Activated CD8-positive, alpha-beta memory T cell treated with anti-CD3 and anti-CD28 coated beads for 48 hours (primary cell): ENCODE measurements at places on chromosomes 1 and 21.

- no peak for DNase-seq
Measured at GRCh38 chr1:47712596-47713299, 274.9 kb downstream of the FOXD2 start.

DNA sequence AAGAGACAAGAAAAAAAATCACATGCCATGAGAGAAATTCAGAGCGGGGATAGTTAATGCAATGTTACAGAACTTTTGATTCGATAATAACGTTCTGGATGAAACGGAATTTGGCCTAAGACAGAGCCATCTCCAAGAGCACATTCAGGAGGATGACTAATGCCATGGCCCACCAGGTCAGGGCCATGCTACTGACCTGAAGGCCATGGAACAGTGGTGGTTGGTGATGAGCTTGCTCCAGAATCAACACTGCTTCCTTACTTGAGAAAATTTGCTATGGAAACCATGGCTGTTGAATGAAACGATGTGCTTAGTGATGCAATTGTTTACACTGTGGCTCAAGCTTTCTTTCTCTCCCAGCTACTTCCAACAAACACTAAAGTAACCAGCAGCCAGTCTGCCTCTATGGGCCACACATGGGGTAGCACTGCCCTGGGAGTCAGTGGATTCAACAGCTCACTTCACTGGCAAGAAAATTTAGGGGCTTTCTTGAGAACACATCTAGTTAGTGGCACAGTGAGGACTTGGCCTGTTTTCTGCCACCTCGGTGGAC is 299.1 kb downstream of the PCP4 start:
- DNase-seq = no peak

GRCh38 chr1:196295766-196296165 is 312.5 kb downstream of the KCNT2 start:
- DNase-seq = no peak

- DNase-seq = no peak
Measured at GRCh38 chr1:93695411-93696005, 13.9 kb upstream of the BCAR3 start.

DNA sequence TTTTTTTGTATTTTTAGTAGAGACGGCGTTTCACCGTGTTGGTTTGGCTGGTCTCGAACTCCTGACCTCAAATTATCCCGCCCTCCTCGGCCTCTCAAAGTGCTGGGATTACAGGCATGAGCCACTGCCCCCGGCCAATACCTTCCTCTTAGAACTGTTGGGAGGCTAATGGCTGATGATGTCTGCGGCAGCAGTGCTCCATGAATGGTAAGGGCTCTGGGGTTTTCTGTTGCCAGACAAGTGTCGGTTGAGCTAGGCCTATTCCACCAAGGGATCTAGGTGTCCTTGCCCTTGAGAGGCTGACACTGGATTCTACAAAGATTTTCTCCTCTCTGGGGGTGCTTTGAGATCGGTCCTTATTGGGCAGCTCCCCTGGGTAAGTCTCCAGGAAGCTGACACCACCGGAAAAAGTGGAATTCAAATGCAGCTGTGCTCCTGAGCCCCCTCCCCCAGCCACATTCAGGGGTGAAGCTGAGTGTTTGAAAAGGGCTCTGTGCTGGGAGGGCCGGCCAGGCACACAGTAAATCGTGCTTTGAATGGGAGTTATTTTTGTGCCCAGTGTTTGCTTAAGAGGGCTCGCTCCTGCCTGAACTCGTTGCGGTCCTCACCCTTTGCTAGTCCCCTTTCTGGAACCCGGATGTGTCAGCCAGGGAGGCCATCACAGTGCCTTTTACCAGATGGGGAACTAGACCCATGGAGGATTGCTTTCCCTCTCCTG is 5.2 kb downstream of the SOX13 start:
- DNase-seq = no peak

GRCh38 chr1:84598846-84599741 is 24.9 kb upstream of the CTBS start:
- no peak for DNase-seq

DNA sequence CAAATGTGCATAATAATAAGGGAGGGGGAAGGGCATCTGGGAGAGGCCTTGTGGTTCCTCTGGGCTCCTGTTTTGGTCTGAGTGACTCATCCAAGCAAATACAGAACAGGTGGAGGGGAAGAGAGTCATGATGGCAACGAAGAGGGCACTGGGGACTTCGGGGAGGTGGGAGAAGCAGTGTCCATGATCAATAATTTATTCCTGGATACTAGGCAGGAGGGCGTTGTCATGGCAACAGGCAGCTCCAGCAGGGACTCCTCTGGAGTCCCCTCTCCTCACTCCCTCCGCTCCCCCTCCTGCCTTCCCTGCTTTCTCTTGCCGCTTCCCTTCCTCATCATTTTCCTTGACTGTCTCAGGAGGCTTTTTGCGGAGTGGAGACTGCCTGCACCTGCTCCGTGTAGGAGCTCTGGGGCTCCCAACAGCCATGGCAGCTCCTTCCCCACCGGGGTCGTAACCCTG is 12.3 kb upstream of the NFASC start:
- DNase-seq = no peak

DNA sequence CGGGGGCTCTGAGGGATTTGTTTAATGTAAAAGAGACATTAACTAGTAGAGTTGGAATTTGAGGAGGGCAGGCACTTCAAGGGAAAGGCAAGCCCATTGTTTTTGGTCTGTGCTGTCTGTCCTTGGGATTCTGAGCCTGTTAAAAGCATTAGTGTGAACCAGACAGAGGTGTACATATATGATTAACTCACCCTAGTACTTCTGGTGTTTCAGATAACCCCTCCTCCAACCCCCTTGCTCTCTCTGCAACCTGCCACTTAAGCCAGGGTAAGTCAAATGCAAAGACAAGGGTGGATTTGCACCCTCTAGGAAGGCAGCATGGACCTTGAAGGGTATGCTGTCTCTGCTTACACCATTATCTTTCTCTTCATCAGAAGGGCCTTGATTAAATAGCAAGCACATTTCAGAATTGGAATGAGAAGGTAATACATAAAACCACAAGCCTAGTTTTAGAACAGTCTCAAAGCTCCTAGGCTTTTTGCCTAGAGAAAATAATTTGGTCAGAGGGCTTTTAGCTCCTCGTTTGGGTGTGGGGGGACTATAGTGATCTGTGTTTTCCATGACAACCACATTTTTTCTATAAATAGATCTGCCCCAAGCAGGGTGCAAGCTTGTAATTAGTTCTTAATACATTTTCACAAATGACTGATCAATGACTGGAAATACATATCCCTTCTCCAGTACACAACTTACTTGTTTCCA is 120.7 kb upstream of the SGIP1 start:
- no peak for DNase-seq

DNA sequence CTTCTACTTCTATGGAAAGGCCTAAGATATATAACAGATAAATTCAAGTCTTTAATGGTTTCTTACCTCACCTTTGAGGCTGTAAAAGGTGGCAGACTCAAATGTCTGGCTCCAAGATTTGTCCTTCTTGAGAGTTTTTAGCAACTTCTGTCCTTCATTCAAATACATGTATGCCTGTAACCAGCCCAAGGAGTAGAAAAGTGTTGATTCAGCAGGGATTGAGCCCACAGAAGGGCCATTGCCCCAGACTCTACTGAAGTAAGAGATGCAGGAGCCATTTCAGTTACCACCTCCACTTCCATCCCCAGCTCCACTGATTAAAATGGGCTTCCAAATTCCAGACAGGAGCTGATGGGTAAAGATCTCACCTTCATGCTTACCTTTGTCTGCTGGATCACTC is 80.0 kb downstream of the ADCY10 start:
- no peak for DNase-seq

DNA sequence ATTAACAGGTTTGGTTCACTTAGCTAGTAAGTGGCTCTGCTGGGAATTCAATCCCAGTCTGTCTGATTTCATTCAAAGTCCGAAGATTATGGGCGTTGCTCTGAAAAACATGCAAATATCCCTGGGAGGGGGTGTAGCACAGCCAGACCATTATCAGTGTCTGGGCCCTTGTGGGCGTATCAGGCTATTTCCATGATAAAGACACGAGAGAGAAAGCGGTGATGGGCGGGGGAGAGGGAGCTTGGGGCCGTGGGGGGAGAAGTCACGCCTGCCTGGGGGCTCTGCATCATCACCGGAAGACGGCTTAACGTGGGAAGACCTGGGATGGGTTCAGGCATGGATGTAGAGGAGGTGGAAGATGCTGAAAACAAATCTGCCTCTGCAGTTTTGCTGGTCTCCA is 25.8 kb downstream of the IL6R start:
- no peak for DNase-seq

- DNase-seq = no peak
Measured at GRCh38 chr1:243732637-243733036, 117.4 kb downstream of the AKT3 start.

DNA sequence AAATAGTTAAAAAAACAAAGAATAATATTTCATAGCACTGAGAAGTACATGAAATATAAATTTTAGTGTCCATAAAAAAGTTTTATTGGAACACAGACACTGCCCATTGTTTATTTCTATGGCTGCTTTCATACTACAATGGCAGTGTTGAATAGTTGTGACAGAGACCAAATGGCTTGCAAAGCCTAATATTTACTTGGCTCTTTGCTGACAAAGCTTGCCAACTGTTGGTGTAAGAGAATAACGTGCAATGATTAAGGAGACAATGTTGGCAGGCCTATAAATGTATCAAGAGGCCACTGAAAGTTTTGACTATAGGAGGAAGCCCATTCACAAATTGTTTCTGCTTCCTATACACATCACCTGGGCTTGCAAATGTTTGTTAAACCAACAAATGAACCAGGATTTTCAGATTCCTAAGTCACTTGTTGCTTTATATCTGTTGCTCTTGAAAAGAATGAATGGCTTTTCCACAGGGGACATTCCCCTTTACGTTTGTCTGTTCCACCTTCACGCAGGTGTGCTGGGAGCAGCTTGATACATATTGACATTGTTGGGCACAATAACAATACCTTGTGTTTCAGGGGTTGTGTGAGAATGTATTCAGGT is 5.5 kb upstream of the ST6GALNAC3 start:
- DNase-seq = no peak

DNA sequence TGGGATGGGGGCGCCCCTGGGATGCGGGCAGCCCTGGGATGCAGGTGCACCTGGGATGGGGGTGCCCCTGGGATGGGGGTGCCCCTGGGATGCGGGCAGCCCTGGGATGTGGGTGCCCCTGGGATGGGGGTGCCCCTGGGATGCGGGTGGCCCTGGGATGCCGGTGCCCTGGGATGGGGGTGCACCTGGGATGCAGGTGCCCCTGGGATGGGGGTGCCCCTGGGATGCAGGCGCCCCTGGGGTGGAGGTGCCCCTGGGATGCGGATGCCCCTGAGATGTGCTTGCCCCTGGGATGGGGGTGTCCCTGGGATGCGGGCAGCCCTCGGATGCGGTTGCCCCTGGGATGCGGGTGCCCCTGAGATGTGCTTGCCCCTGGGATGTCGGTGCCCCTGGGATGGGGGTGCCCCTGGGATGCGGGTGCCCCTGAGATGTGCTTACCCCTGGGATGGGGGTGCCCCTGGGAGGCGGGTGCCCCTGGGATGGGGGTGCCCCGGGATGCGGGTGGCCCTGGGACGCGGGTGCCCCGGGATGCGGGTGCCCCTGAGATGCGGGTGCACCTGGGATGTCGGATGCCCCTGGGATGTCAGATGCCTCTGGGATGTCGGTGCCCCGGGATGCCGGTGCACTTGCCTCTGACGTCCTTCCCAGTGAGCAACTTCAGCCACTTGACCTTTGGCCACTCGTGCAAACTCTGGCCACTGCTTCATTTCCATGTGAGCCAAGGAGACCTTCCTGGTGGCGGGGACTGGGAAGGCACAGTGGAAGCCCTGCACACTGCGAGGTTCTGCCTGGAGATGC is 37.3 kb upstream of the SLC19A1 start:
- no peak for DNase-seq

DNA sequence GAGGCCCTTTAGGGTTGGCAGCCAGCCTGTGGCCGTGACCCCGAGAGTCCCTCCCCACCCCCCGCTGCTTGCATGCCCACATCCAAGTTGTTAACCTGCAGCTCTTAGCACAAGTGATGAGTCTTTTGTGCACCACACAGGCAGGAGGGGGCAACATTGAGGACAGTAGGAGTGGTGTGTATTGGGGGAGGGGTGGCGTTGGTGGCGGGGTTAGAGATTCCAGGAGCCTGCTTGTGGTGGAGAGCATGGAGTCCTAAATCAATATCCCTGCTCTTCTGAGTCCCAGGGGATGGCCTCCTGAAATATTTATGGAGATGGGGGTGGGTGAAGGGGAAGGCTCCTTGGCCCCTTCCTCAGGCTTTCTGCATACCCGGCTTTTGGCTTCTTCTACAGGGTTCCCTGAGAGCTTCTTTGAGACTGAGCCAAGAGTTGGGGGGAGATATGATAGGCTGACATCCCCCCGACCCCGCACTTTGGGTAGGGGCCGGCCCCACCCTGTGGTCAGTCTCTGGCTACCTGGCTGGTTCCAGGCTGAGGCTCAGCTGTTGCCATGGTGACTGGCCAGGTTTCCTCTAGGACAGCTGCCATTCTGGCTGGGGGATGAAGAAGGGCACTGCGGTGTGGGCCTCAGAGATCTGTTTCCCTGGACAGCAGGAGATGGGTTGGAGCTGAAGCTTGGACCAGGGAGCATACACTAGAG is 5.0 kb downstream of the CHRNB2 start:
- no peak for DNase-seq

- DNase-seq = no peak
Measured at GRCh38 chr1:56394298-56394697, 185.1 kb downstream of the PLPP3 start.

GRCh38 chr1:168556647-168557046 is 12.8 kb upstream of the XCL2 start:
- no peak for DNase-seq

DNA sequence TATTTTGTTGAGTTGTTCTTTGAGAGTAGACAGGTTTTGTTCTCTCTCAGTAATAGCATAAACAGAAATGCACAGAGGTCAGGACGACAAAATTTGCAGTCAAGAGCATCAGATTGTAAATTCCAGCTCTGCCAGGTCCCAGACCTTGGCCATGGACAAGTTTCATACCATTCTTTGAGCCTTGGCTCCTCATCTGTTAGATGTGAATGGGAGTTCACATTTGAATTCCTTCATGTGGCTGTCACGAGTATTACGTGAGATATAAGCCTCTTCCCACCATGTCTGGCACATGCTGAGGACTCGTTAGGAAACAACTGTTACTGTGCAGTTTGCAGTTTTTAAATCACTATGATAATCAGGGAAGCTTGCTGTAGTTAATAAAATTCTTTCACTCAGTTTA is 93.2 kb upstream of the KCTD3 start:
- no peak for DNase-seq
